ENCODE measurements at places on chromosomes 1 and 21.

DNA sequence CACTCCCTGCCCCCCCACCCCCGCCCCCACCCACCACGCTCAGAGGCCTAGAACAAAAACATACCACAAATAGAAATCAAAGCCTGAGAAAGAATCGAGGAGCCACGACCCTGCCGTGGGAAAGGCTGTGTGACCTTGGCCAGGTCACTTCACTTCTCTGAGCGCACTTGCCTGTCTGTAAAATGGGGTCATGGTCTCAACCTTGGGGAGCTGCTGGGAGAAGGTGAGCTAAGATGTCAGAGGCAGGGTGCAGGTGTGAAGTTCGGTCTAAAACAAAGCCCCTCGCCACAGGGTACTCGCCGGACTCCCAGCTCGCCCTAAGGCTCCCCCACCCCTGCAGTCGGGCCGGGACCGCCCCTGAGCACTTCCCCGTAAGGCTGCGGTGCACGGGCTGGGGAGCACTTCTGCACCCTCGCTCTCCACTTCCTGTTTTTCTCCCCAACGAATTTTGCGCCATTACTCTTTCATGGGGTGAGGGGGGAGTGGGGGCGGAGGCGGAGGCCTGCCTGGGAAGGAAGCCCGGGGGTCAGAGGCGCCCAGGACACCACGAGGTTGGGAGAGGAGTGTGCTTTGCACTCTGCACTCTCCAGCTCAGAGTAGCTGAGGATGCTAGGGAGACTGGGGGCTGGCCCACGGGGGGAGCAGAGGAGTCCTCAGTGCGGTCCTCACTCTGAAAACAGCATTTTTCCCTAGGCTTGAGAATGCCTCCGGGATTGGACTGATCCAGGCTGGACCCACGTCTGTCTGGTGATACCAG, 21.9 kb upstream of the PIK3CD start:
- H3K4me1 ChIP-seq, result peaks cover 61% of the 10 kb centered on the region
- H3K4me3 ChIP-seq, result peak overlapping the region; percentile 87
- H3K36me3 ChIP-seq, result peaks cover 29% of the 10 kb centered on the region
- H3K27ac ChIP-seq, result peak overlapping the region; percentile 94
- DNase-seq, result peak; percentile 61

DNA sequence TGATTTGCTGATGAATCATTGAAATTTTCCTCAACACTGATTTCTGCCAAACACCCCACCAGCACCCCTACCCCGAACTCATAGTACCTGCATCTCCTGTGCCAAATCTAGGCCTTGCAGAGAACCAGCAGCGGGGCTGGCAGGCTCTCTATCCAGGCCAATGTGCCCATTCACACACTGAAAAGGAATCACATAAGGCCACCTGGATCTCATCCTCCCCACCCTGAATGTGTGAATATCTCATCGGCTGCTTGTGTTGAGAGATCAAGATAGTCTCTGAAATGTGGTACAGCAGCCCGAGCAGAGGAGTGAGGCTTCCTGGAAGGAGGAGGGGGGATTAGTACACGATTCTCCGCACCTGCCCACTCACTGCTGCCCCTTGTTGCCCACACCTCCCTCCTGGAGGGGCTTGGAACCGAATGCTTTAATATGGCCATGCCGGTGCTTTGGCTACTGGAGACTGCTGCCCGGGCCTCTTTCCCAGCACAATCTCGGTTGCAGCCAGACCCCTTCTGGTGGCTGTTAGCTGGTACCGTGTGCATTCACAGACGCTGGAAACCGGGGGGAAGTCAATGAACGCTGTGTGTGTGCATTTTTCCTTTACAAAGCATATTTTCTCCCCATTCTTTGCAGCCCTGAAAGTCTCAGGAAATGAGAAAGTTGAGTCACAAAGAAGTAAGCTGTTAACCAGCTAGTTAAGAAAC, 619.5 kb downstream of the MATN1 start:
- H3K27ac ChIP-seq, result no peak overlapping the region
- H3K27me3 ChIP-seq, result peaks cover 58% of the 10 kb centered on the region
- H3K4me3 ChIP-seq, result no peak overlapping the region
- H3K4me1 ChIP-seq, result no peaks in the 10 kb centered on the region
- H3K36me3 ChIP-seq, result peaks cover 1% of the 10 kb centered on the region
- no peak for DNase-seq

DNA sequence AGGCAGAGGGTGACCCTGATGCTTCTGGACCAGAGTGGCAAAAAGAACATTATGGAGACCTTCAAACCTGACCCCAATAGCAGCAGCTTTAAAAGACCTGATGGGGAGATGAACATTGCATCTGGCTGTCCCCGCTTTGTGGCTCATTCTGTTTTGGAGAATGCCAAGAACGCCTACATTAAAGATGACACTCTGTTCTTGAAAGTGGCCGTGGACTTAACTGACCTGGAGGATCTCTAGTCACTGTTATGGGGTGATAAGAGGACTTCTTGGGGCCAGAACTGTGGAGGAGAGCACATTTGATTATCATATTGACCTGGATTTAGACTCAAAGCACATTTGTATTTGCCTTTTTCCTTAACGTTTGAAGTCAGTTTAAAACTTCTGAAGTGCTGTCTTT, 45.8 kb downstream of the TRAF5 start:
- peaks cover 43% of the 10 kb centered on the region for H3K36me3 ChIP-seq
- H3K4me3 ChIP-seq, result no peak overlapping the region
- DNase-seq, result no peak
- no peaks in the 10 kb centered on the region for H3K4me1 ChIP-seq

DNA sequence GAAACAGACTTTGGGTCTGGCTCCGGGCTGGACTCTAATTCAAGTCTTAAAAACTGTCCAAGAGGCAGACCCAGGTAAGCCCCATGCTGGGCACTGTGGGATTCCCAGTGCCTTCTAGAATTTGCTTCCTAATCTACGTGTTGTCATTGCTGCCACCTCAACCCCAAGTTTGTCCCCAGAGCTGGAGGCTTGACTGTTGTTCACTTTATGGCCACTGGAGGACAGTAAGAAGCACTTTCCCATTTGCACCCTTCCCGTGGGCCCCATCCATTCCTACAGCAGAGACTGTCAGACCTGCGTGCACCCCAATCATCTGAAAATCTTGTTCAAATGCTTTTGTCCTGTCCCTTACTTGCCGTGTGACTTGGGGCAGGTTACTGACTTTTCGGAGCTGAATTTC, 29.4 kb upstream of the VASH2 start:
- no peak overlapping the region for H3K27ac ChIP-seq
- no peak for DNase-seq
- H3K27me3 ChIP-seq, result peaks cover 55% of the 10 kb centered on the region
- H3K4me3 ChIP-seq, result no peak overlapping the region
- H3K4me1 ChIP-seq, result peaks cover 6% of the 10 kb centered on the region

DNA sequence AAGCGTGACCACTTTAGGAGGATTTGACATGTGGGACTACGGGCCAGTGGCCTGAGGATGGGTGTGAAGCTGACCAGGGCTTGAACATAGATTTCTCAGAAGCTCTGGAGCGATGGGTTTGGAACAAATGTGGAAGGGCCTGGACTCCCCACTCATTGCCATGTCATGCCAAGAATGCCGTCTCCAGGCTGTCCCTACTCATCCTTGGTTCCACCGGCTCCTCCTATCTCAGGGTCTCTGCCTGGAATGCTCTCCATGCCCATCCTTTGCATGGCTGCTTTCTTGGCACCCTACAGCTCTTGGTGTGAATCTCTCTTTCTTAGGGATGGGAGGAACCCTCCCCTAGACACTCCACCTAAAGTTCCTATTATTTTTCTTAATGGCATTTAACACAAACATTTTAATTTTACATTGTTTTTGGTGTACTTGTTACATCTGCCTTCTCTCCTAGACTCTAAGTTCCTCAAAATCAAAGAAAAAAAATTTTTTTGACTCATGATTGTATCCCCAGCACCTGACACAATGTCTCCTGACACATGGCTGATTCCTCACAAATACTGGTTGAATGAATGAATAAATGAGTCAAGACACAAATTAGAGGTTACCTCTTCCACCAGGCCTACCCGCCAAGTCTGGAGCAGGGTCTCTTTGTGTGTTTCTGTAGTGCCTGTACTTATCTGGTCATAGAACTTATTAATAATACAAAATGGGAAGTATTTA, 114.5 kb downstream of the OMA1 start:
- H3K4me1 ChIP-seq, result no peaks in the 10 kb centered on the region
- no peaks in the 10 kb centered on the region for H3K36me3 ChIP-seq
